ENCODE measurements at places on chromosomes 16 and 17. TPM values are rescaled to one million over a fixed set of nuclear protein-coding genes. Genes with fewer than 3 reads are reported as not detected.

CDRT4 gene
- total RNA-seq, result 6.0 TPM

KRTAP4-5 gene
- total RNA-seq, result not detected

MYH10 gene
- 104 TPM for total RNA-seq

MEOX1 gene
- total RNA-seq, result 5.0 TPM

OTOP3 gene
- total RNA-seq, result not detected

- DNase-seq, result no peak
Observed at GRCh38 chr17:79754370-79754769, 23.6 kb upstream of the CBX2 start.

DNA sequence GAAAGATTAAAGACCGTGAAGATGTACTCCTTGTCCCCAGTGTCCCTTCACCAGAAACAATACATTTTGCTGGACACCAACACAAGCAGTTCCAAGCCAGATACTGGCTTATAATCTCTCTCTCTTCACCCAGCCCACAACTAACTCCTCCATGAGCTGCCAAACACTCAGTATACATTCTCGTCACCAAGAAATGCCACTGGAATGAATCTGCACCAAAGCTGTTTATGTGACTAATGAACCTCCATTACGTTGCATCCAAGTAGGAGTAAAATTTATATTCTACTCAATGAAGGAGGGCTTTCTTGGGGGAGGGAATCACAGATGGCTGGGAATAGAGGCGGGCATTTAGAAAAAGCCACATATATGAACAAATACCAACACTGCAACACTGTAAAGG is 20.9 kb upstream of the SOX9 start:
- DNase-seq, result no peak

DNA sequence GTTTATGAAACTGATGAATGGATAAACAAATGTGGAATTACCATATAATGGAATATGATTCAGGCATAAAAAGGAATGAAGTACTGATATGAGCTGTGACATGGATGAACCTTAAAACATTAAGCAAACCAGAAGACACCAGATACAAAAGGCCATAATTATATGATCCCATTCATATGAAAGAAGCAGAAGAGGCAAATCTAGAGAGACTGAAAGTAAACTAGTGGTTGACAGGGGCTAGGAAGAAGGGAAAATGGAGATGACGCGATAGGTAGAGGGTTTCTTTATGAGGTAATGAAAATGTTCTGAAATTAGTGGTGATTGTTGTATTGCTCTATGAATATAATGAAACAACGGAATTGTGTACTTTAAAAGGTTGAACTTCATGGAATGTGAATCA is 88.4 kb downstream of the HIC1 start:
- no peak for DNase-seq

GRCh38 chr17:58324056-58324408 is 4.6 kb downstream of the TSPOAP1 start:
- DNase-seq, result no peak

Data from mucosa of gallbladder (tissue), 1 donor.